ENCODE measurements at places on chromosomes 6 and 20.
A peak's percentile ranks its signal among the peaks of the same experiment; 100 is the strongest.

DNA sequence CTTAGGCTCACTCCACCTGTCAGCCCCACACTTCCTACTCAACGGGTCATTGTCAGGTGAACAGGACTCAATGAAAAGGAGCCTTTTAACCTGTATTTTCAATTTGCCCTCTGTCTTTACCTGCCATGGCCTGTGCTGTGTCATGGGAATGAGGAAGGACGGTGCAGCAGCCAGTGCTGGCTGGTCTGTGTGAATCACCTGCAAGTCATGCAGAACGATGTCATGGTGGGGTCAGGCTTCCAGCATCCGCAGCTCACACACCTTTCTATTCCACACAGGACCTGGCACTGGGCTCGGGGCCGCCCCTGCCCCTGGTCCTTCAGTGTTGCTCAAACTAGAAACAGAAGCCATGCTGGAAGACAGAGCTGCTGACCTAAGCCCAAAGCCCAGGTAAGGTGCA lies 188.7 kb upstream of the GMDS start:
- no peaks in the 10 kb centered on the region for H3K4me1 ChIP-seq
- H3K27ac ChIP-seq: no peak overlapping the region
- no peaks in the 10 kb centered on the region for H3K36me3 ChIP-seq
- no peak overlapping the region for H3K4me3 ChIP-seq
- no peak for ATAC-seq

DNA sequence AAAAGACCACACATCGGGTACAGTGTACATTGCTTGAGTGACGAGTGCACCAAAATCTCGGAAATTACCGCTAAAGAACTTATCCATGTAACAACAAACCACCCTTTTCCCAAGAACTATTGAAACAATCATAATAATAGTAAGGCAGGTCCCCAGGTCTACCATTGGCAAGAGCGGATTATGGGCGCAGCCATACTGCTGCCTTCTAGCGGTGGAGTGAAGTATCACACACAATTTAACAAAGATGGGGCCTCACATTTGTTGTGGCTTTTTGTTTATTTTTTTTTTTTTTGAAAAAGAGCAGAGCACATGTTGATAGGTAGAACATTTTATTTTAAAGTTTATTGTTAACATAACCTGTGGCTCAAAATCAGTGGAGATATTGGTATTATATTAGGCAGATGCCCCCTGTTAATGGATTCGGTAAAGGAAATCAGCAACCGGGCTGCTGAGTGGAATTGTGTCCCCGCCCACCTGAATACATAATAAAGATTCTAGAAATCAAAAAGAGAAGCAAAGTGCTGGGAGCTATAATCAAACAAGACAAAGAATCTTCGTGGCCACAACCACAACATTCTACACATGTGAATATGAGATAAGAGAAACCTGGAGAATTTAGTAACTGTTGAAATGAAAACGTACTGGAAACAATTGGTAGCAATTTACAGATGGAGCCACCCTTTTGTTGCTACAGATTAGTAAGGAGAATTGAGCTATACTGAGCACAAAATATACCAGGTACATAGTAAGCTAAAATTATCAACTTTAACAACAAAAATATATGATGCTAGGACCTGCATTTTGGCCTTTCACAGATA lies 94.2 kb upstream of the EXOC2 start:
- ATAC-seq: peak; percentile 31
- H3K27ac ChIP-seq: peak overlapping the region; percentile 63
- H3K36me3 ChIP-seq: no peaks in the 10 kb centered on the region
- H3K4me1 ChIP-seq: peaks cover 14% of the 10 kb centered on the region
- peaks cover 9% of the 10 kb centered on the region for H3K27me3 ChIP-seq

- H3K4me1 ChIP-seq: peaks cover 25% of the 10 kb centered on the region
- H3K4me3 ChIP-seq: no peak overlapping the region
- H3K36me3 ChIP-seq: peaks cover 60% of the 10 kb centered on the region
- ATAC-seq: no peak
- H3K27ac ChIP-seq: no peak overlapping the region
- no peaks in the 10 kb centered on the region for H3K27me3 ChIP-seq
Observed at GRCh38 chr6:144471986-144472385, 186.9 kb downstream of the UTRN start.

- H3K27ac ChIP-seq: no peak overlapping the region
- H3K4me1 ChIP-seq: no peaks in the 10 kb centered on the region
- no peaks in the 10 kb centered on the region for H3K36me3 ChIP-seq
- no peak overlapping the region for H3K4me3 ChIP-seq
Observed at GRCh38 chr20:63139356-63139755, 76.6 kb downstream of the YTHDF1 start.

GRCh38 chr20:23129891-23130621 lies 43.9 kb upstream of the CD93 start:
- peaks cover 5% of the 10 kb centered on the region for H3K4me1 ChIP-seq
- no peaks in the 10 kb centered on the region for H3K36me3 ChIP-seq
- ATAC-seq: no peak

DNA sequence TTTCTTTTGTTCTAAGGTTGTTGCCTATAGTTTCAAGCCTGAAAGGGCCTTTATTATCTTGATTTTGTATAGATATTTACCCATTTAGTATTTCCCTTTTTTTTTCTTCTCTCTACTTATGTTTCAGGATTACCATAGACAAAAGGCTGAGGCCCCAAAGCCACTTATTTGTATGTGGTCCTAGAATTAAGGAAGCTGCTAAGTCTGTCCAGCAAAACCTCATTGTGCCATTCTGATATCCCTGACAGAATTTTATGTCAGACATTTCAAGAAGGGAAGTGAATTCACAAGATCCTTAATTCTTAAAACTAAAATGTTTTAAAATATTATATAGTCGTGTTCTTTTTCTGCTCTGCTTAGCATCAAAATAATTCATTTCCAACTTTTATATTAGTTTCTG lies 6.9 kb downstream of the HAO1 start:
- H3K36me3 ChIP-seq: no peaks in the 10 kb centered on the region
- no peak overlapping the region for H3K4me3 ChIP-seq

DNA sequence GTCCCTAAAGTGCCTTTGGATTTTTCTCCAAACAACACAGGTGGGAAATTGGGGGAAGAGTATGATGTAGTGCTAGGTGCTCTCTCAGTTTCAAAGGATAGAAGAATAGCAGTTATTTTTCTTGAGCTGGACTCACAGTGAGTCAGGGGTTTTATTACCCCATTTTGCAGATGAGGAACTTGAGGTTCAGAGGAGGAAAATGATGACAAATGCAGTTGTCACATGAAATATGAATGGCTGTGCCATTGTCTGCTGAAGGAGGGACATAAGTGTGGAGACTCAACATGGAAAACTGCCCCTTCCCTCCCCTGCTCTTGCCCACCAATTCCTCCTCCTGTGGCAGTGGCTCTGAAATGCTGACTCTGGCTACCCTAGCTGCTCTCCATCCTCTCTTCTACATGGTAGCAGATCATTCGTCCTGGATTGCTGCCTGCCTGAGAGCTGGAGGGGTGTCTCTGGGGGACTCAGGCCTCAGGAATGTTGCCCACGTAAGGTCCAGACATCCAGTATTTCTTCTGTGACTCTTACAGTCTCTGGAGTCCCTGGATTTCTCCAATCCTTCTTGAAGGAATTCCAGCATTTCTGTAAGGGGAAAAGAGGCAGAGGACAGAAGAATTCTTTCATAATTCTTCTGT lies 37.6 kb upstream of the EPB41L1 start:
- H3K27ac ChIP-seq: no peak overlapping the region
- no peaks in the 10 kb centered on the region for H3K36me3 ChIP-seq
- no peak overlapping the region for H3K4me3 ChIP-seq
- H3K27me3 ChIP-seq: peaks cover 3% of the 10 kb centered on the region

GRCh38 chr20:32510601-32511357 lies 74.4 kb downstream of the NOL4L start:
- peak overlapping the region; percentile 74 for H3K4me3 ChIP-seq
- peak; percentile 61 for ATAC-seq
- peak overlapping the region; percentile 85 for H3K27ac ChIP-seq
- peaks cover 47% of the 10 kb centered on the region for H3K4me1 ChIP-seq
- peaks cover 53% of the 10 kb centered on the region for H3K36me3 ChIP-seq

DNA sequence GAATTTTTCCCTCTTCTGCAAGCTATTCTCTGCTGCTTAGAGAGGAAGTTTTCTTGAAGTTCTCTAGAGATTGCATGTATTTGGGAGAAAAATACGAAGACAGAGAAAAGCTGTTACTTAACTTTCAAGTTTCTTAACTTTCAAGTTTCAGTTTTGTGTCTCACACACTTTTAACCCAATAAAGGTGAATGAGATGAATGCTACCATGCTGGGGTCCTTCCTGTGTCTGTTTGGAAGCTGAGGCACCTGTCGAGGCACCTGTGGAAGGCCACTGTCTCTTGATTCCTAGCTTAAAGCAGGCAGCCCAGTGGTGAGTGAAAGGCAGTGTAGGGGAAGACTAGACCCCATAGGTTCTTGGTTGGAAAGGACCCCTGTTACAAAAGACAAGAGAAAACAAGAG lies 372.8 kb upstream of the JARID2 start:
- H3K27me3 ChIP-seq: no peaks in the 10 kb centered on the region
- peaks cover 22% of the 10 kb centered on the region for H3K36me3 ChIP-seq
- H3K4me1 ChIP-seq: peaks cover 49% of the 10 kb centered on the region
- ATAC-seq: no peak

- ATAC-seq: peak; percentile 78
- no peaks in the 10 kb centered on the region for H3K36me3 ChIP-seq
- H3K4me1 ChIP-seq: peaks cover 37% of the 10 kb centered on the region
- H3K4me3 ChIP-seq: no peak overlapping the region
- H3K27ac ChIP-seq: peak overlapping the region; percentile 79
Observed at GRCh38 chr6:20706238-20706938, 172.1 kb downstream of the CDKAL1 start.

- H3K4me3 ChIP-seq: no peak overlapping the region
- H3K36me3 ChIP-seq: no peaks in the 10 kb centered on the region
- no peak for ATAC-seq
- no peaks in the 10 kb centered on the region for H3K27me3 ChIP-seq
Observed at GRCh38 chr6:168844821-168845609, 404.0 kb downstream of the SMOC2 start.

DNA sequence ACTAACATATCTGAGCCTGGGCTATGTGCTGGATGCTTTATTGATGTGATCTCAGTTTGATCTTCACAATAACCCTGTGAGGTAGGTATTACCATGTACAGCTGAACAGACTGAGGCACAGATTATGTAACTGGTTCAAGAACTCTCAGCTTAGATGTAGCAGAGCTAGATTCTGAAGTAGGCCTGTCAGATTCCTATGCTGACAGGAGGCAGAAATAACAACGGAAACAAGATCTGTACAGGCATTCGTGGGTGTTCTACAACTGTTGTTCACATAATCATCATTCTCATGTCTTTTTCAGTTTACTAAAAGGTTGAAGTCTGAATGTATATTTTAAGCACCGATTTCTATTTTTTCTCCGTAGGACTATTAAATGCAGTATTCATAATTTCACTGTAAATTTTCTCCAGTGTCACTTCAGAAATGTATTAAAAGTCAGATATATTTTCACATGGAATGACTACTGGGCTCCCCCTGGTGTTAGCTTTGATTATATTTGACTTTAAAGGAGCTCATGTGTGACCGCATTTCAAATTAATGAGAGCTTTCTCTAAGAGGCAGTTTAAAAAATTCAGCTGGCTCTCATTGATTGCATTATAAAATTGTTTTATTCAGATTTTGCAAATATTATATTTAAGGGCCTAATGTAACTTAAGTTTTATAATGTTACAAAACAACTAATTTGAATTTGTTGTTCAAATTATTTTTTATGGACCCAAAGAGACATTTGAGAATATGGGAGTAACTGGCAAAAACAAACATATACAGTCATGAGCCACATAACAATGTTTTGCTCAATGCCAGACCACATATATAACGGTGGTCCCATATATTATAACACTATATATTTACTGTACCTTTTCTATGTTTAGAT lies 36.4 kb upstream of the SLC17A4 start:
- ATAC-seq: no peak
- H3K4me3 ChIP-seq: no peak overlapping the region
- no peaks in the 10 kb centered on the region for H3K4me1 ChIP-seq
- peaks cover 14% of the 10 kb centered on the region for H3K27me3 ChIP-seq

DNA sequence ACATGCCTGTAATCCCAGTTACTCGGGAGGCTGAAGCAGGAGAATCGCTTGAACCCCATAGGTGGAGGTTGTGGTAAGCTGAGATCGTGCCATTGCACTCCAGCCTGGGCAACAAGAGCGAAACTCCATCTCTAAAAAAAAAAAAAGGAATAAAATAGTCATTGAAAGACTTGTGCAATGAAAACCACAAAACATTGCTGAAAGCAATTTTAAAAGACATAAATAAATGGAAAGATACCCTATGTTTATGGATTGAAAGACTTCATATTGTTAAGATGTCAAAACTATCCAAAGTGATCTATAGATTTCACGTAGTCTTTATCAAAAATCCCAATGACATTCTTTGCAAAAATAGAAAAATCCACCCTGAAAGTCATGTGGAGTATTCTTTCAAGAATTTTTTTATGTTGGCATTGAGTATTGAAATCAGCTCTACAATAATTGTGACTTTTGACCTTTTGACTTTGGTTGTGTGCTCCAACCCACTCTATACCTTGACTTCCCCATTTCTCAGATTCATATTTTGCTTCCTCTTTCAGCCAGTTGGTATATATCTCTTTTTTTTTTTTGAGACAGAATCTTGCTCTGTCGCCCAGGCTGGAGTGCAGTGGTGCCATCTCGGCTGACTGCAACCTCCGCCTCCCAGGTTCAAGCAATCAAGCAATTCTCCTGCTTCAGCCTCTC lies 45.5 kb upstream of the SLC23A2 start:
- H3K27ac ChIP-seq: no peak overlapping the region
- H3K4me3 ChIP-seq: no peak overlapping the region
- peaks cover 7% of the 10 kb centered on the region for H3K27me3 ChIP-seq
- no peak for ATAC-seq
- H3K4me1 ChIP-seq: no peaks in the 10 kb centered on the region
- no peaks in the 10 kb centered on the region for H3K36me3 ChIP-seq

- H3K36me3 ChIP-seq: no peaks in the 10 kb centered on the region
- no peaks in the 10 kb centered on the region for H3K27me3 ChIP-seq
- H3K4me1 ChIP-seq: peaks cover 26% of the 10 kb centered on the region
- no peak overlapping the region for H3K27ac ChIP-seq
- H3K4me3 ChIP-seq: no peak overlapping the region
Observed at GRCh38 chr6:143698329-143698728, 20.6 kb downstream of the PHACTR2 start.

DNA sequence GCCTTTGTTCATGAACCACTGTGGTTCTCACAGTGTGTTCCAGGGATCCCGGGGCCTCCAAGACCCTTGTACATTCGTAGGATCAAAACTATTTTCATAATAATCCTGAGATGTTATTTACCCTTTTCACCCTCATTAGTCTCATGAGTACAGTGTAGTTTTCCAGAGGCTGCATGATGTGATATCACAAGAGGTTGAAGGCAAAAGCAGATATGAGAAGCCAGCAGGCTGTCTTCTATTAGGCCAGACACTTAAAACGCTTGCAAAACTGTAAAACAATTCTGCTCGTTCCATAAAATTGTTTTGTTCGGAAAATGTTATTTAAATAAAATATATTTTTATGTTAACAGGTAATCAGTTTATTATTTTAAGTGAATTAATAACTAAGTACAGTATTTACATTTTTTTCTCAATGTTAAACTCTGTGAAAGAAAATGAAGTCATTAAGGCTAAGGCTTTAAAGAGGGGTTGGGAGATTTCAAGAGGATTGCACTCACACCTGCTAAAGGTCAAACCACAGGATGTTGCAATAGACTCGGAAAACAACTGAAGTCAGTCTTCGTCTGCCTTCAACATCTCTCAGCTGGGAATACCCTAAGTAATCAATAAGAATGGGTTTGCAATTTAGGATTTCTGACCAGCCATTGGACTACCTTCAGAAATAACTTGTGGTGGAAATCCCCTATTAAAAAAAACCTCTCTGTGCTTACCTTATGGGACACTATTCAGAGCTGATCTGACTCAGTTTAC lies 474.2 kb downstream of the KIF16B start:
- H3K27ac ChIP-seq: no peak overlapping the region
- H3K4me1 ChIP-seq: no peaks in the 10 kb centered on the region
- H3K36me3 ChIP-seq: no peaks in the 10 kb centered on the region
- no peak overlapping the region for H3K4me3 ChIP-seq
- no peaks in the 10 kb centered on the region for H3K27me3 ChIP-seq
